ENCODE measurements at places on chromosomes 3 and 15.
A peak's percentile ranks its signal among the peaks of the same experiment; 100 is the strongest.

GRCh38 chr15:38651328-38652038, 86.9 kb upstream of the RASGRP1 start:
- DNase-seq = peak; percentile 44

GRCh38 chr3:22887664-22888291, 315.3 kb upstream of the UBE2E2 start:
- DNase-seq = no peak

- no peak for DNase-seq
Measured at GRCh38 chr3:103218146-103218545, 783.3 kb downstream of the ZPLD1 start.

- no peak for DNase-seq
Measured at GRCh38 chr3:105518203-105518602, 151.5 kb downstream of the ALCAM start.

- DNase-seq = no peak
Measured at GRCh38 chr3:47932421-47932820, 83.8 kb downstream of the MAP4 start.

- DNase-seq = no peak
Measured at GRCh38 chr3:138686771-138687221, 78.2 kb downstream of the FAIM start.

DNA sequence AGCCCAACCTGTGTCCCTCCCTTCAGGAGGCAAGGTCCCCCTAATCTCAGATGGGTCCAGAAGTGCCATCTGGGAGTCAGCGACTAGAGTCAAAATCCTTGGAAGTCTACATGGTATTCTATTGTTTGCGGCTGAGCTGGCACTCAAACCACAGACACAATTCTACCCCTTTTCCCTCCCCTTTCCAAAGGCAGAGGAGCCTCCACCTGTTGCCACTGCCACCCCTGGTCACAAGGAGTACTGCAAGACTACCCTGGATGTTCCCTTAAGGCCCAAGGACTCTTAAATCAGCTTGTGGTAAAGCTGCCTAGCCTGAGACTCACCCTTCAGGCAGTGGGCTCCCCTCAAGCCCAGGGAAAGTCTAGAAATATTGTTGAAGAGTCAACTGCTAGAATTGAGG, 4.3 kb upstream of the OR5H6 start:
- DNase-seq = no peak

DNA sequence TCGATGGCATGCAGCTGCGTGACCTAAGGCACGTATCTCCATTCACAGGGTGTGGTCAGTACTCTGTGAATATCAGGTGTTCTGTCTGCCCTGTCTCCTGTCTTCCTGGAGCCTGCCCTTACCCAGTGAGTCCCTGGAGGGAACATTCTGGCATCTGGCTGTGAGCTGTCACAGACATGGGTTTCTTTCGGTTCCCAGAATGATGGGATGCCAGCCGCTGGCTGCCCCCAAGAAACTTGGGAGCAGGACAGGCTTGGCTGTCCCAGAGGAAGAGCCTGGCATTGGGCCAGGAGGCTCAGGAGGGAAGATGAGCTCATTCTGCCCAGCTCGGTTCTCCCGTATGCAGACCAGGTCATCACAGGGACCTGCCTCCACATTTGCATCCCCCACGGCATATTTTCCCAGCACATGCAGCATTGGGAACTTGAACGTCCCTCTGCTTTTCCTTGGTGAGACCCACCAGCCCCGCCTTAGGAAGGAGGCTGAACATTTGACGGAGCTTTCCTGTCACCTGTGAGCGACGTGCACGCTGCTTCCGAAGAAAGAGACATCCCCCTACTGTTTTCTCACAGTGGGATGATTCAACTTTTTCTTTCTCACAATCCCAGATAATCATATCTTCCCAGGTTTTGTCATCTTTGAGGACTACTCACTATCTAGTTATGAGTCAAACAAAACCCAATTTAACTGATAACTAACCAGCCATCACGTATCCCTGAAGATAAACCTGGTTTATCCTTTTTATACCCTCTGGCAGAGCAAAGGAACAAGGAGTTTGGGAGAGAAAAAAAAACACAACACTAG, 22.0 kb upstream of the PGPEP1L start:
- DNase-seq = no peak

DNA sequence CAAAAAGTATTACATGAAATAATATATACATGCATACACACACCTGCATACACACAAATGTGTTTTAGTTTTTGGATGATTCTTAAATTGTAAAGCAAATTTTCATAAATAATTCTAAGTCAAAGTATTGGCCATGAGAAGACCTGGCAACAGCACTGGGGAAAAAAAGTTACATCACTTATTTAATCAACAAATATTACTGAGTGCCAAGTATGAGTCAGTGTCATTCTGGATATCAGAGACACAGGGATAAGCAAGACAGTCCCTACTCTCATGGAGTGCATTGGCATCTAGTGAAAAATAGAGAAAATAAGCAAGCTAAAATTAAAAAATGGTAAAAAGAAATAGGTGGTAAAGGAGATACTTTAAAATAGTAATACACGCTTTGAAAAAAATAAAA, 29.4 kb upstream of the GUCA1C start:
- DNase-seq = no peak

- DNase-seq = peak; percentile 39
Measured at GRCh38 chr3:71581457-71582035, 2.0 kb downstream of the FOXP1 start.

DNA sequence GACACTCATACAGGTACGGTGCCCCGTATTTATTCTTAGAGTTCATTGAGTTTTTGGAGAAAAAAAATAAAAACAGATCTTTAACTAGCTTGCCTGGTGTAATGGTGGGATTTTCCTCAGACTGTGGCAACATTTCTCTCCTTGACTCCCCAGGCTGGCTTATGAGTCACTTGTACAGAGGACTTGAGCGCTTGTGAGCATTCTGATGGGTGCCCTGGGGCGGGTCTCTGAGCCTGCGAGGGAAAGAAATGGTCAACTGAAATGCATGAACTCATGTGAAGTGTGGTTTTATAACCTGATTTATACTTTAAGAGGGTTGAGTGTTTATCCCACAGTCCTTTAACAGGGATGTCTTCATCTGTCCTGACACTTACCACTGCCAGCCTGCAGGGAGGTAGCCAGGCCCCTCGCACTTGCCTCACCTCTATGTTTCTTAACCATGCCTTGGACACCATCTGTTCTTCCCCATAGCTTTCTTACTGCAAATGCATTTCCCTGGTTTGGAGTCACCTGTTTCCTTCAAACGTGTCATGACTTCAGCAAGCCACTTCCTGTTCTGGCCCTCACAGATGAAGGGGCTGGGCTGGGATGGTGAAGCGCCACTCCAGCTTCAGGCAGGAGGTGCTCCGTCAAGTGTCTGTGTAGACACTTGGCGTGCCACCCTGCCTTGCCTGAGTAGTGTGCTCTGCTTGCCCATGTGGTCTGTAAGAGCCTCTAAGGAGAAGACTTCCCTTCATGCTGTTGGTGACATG, 118.7 kb downstream of the PDE8A start:
- DNase-seq = no peak

GRCh38 chr3:153209596-153209995, 47.6 kb downstream of the RAP2B start:
- DNase-seq = no peak

GRCh38 chr3:59775761-59776325, 726.0 kb upstream of the CFAP20DC start:
- no peak for DNase-seq

GRCh38 chr3:156803952-156804741, 22.0 kb upstream of the LEKR1 start:
- DNase-seq = no peak

DNA sequence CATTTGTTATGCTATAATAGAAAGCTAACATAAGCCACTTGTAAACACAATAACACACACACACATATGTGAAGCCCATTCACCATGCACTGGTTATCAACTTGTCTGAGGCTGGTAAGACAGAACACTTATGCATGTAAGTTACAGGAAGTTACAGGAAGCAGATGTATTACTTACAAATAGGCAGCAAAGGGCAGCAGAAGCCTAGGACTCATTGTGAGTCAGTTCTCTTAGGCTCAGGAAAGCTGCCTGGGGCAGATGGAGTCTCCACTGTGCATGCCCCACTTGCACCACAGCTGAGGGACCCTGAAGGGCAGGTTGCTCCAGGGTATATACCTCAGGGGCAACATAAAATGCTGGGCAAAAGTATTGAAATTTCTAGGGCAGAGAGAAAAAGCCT, 748.8 kb upstream of the CCDC54 start:
- DNase-seq = no peak

- no peak for DNase-seq
Measured at GRCh38 chr3:185332026-185332735, 30.8 kb upstream of the MAP3K13 start.

DNA sequence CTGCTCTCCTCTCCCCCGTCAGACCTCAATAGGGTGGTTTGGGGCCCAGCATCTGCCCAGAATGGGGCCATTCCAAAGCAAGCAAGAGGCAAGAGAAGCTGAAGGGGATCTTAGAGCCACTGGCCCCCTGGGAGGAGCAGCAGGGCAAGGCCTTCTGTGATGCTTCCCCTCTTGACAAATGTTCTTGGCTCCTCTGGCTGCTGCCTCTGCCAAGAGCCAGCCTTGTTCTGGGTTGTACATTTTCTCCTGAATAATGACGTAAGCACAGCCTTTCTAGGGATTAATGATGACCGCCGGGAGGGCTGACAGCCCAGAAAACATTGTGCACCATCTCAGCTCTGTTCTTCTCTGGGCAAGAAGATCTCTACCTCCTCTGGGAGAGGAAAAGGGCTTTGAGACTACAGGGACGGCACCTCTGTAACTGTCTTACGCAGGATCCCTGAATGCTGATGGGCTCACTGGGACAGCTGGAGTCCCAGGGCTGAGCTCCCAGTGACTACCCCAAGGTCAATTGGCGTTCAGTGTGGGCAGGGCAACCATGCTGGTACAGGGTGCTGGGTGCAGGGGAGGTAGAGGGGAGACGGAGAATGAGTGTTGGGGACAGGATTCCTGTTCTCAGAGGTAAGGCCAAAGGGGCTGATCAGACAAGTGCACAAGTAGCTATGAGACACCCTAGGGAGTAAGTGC, 253.3 kb downstream of the FAM43A start:
- no peak for DNase-seq

DNA sequence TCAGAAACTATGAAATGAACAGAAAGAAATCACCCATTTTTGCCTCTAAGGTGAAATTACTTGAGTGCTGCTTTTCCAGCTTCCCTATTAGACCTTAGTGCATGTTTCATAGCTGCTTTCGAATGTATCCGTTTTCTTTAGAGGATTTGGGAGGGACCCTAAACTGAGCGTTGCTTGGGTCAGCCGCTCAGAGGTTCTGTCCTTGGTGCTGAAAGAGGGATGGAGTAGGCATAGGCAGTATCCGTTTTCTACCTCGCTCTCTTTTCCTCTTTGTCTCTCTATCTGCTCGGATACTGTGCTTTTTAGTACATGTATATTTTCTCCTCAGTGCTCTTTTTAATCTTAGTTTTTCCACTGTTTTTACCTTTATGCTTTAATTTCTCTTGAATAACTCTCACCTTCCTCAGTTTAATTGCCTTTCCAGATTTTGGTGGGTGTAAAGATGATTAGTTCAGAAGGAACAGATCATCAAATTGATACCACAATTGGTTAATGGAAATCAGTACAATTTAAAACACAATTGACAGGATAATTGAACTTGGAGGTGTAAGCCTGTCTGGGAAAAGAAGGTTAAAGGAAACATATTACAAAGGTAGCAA, at the start of gene DRD3:
TSS of gene DRD3 (minus strand) at position 283 of the 599 bp plus-strand sequence. CDS start 7,060 bp downstream, outside the sequence.
- no peak for DNase-seq

- no peak for DNase-seq
Measured at GRCh38 chr3:29282427-29283230, 1.8 kb downstream of the RBMS3 start.

DNA sequence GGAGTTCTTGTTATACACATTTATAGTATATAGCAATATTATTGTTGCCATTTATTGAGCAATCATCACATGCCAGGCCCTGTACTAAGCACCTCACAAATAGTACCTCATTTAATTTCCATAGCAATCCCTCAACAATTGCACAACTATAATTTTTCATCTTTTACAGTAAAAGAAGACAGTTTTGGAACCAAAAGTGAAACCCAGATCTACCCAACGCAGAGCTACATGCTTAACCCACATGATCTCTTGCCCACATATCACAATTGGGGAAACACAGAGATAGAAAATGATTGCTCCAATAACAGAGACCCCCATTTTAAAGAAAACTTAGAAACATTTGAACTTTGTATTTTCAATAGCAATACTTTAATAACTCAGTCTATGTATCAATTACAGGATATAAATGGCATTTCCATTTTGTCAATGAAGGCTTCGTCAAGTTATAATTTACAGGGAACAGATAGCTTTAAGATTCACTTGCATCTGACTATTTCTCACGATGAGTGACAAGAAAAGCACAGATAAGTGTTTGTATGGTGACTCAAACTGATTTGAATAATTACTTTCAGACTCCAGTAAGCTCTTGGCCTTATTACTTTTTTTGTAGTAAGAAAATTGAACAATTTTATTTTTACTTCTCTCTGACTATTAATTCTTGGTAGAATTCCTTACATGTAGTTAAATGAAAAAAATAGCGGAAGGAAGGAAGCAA, 38.7 kb upstream of the CCDC50 start:
- DNase-seq = no peak

- peak; percentile 25 for DNase-seq
Measured at GRCh38 chr15:50182219-50183013, 420 bp downstream of the SLC27A2 start.

DNA sequence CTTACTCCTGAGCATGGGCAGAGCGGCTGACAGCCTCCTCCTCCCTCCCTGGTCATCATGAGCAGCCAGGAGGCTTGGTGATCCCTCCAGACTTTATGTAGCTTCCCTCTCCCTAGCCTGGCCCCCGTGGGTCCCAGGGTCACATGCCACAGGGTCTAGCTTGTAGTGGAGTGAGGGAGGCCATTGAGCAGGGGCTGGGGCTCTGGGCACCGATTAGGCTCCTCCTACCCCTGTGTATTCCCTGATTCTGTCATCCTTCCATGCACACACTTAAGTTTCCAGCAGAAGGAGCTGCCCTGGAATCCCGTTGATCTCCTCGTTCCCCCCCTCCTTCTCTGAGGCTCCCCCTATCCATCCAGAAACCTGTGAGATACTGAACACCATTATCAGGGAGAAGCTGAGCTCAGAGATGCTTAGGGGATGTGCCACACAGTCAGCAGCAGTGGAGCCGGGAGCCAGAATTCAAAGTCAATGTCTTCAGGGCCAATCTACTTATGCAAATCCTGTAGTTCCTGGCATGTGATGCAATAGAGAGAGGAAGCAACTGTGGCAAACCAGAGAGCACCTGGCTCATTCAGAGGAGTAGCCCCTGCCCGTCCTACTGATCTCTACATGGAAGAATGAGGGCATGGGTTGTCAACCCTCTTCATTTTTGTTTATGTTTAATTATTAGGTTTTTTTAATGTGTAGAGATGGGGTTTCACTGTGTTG, 17.2 kb downstream of the CCDC33 start:
- DNase-seq = no peak

- DNase-seq = no peak
Measured at GRCh38 chr3:39473452-39474125, 6.1 kb downstream of the MOBP start.

All from stimulated activated CD4-positive, alpha-beta T cell treated with anti-CD3 and anti-CD28 coated beads, Interleukin-4, amount 100 ng/mL, for 24 hours (primary cell).